ENCODE measurements at places on chromosomes 11 and 22. TPM values are rescaled to one million over a fixed set of nuclear protein-coding genes. Genes with fewer than 3 reads are reported as not detected.

DNA sequence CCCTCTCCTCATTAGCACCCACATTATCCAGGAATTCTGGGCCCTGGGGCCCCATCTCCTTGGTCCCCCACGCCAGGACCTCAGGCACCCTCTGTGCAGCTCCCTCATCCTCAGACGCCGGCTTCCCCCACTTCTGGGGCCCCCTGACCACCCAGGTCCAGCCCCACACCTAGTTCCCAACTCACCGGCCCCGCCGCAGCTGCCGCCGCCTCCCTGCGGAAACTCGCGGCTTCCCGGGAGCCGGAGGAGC lies at the start of gene PCSK7:
TSS of gene PCSK7 (minus strand) at position 232 of the 250 bp plus-strand sequence. CDS start 2,229 bp downstream, outside the sequence.
- DNase-seq: no peak

DNA sequence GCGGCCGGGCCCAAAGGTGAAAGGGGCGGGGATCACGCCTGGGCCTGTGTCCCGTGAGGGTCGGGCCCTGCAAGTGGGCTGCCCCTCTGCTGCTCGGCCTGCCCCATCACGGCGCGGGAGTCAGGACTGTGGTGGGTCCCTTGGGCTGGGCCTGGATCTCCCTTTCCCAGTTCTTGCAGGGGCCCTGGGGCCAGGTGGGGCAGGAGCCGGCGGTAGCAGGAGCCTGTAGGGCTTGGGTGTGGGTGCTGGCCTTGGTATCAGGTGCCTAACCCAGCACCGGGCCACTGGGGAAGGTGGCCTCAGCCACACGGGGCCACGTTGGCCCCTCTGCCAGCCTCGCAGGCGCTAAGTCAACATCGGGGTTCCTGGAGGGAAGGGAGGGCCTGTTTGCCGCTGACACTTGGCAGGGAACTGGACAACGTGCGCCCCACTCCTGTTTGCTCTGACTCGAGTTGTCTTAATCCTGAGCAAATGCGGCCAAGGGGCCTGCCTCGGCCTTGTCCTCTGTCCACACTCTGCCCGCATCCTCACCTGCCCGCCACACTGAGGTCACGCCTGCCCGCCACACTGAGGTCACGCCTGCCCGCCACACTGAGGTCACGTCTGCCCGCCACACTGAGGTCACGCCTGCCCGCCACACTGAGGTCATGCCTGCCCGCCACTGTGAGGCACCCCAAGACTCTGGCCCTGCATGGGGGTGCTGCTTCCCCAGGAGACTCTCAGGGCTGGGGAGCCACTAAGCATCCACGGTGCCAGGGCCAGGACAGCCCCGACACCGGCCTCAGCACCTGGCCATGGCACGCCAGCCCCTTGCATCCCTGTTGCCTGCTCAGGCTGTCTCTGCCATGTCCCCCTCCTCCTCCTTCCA lies 14.2 kb upstream of the MUC5B start:
- DNase-seq: no peak

DNA sequence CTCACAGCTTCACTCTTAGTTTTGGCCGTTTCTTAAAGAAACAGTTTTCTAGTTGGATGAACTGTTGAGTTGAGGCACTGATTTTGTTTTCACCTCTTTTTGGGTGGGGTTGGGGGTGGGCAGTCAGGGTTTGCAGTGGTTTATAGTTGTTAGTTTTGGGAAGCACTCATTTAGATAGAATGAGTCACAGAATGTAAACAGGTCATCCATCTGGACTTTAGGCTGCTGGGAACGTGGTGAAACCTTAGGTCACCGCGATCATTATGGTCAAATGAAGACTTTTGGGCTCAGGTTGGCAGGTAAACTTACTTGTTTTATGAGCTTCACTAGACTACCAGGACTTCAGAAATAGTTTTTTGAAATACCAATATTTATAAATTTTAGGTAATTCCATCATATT lies 48.4 kb downstream of the CSTPP1 start:
- DNase-seq: no peak

DNA sequence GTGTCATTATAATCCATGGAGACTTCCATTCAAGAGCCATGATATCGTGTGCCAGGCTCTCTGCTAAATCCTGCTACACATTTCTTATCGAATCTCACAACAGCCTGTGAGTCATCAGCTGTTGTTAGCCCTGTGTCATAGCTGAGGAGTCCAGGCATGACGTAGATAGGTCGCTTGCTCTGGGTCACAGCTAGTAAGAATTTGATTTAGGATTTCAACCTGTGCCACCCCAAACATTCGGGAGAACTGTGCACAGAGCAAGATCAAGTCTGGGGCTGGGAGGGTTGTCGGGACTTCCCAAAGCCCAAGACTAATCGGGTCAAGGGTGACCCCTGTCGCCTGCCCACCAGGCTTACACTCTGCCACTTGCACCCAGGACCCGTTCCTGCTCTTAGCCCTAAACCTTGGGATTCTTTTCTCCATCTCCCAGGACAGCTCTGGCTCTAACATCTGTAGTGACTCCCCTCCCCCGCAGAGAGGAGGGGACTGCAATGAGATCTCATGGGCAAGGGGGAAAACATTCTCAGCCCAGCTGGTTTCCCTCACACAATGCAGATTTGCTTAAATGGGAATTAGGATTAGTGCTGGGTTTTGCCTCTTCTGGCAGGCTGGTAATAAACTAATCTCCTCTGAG lies 34.3 kb downstream of the TSPAN18 start:
- no peak for DNase-seq

Gene ALDH3B2
- polyA plus RNA-seq: not detected

Gene PRR33
- polyA plus RNA-seq: 6.3 TPM

DNA sequence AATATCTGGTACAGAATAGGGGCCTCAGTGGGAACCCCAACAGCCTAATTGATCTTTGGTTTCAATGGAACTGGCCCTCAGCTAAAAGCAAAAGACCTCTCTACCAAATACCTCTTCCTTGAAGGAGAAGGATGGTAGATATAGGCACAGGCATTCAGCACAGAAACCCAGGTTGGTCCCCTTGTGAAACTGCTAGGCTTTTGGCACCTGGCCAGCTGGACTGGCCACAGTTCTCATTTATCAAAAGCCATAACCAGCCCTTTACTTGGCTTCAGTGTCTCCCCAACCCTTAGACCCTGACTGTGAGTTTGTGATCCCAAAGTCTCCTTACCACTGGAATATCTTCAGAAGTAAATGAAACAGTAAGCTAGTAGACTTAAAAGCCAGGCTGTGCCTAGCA lies 152.9 kb downstream of the TENM4 start:
- DNase-seq: no peak

Gene CDHR5
- polyA plus RNA-seq: 1.9 TPM

Gene IFITM10
- polyA plus RNA-seq: 0.81 TPM

GRCh38 chr11:69862797-69863543 lies 43.8 kb upstream of the FGF3 start:
- DNase-seq: no peak

DNA sequence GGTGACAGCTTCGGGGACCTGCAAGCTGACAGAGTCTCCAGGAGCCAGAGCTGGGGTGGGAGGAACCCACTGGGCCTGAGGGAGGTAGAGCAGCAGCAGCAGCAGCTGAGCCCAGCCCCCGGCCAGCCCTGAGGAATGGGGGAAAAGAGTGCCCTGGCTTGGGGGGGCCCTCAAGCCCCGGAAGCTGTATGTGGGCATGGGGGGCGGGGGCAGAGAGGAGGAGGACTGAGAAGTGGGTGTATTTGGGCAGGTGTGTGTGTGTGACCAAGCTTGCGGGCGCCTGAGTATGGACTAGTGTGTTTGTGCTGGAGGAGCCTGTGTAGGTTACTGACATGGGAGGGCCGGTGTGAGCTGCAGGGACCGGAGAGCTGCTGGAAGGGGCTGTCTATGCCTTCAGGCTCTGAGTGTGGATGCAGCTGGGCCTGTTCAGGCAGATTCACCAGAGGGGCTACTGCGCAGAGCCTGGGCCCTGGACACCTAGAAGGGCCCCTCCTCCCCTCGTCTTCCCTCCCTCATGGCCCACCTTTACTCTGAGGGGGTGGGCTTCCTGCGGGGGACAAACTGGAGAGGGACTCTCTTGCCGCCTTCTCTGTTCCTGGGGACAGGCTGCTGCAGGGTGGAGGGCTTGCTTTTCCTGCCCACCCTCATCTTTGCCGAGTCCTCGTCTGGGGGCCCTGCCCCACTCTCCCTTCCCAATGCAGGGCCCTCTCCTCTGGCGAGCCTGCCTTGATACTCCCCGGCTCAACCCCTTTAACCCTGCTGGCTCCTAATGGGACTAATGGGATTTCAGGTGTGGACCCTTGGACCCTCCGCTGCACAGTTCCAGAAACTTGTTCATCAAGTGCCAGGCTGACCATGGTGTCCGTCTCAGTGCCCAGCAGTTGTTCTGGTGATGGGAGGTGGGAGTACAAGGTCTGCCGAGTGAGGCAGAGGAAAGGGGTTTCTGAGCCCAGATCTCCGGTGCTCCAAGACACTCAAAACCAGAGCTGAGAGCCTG lies 28.2 kb downstream of the ST3GAL4 start:
- DNase-seq: no peak

DNA sequence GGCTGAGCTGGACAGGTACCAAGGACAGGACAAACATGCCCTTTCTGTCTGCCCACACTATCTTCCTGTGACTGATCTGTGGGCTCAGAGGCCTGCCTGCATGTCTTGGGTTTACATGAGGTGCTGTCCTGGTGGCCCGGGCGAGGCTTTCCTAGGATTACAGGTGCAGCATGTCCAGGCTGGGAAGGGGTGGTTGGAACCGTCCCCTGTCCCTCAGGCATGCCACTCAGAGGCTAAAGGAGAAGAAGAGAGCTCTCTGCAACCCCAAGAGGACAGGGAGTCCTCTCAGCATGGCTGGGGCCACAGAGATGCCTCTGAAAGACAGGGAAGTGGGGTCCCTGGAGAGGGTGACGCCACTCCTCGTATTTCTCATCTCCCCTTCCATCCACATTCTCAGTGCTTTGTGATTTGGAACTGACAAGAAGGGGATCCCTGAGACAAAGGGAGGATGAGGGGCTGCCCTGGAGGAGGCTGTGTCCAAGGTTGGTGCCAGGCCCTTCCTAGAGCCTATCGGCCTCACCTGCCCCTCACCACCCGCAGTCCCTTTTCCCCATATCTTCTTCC lies 64.6 kb upstream of the LMO1 start:
- DNase-seq: no peak

Gene LRRC55
- polyA plus RNA-seq: 1.4 TPM

DNA sequence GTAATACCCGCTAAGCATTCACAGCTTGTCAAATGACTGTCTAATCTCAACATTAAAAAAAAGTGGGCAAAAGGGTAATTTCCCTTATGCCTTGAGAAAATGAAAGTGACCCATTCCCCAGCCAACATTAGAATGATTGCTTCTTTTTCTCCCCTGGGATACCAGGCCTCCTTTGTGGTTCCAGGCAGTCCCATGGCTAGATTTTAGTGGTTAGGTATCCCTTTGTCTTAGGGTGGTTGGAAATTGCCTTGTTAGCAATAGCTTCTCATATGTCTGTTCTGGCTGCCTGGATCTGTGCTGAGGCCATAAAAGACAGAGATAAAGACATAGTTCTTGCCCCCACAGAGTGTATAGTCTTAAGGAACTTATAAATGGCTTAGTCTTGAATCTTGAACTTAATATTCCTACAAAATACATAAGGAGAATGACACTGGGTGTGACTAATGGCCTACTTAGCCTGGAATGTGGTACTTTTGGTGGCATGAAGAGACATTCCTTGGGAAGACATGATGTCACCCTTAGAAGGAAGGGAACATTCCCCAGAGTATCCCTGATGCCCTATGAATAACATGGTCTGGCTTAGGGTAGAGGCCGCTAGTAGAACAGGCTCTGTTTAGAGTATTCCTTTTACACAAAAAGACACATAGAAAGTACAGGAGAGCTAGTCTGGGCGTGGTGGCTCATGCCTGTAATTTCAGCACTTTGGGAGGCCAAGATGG lies 90.3 kb downstream of the ZBTB16 start:
- DNase-seq: no peak

- DNase-seq: no peak
These were observed 8.9 kb downstream of the IMMP1L start for GRCh38 chr11:31500560-31500959.

DNA sequence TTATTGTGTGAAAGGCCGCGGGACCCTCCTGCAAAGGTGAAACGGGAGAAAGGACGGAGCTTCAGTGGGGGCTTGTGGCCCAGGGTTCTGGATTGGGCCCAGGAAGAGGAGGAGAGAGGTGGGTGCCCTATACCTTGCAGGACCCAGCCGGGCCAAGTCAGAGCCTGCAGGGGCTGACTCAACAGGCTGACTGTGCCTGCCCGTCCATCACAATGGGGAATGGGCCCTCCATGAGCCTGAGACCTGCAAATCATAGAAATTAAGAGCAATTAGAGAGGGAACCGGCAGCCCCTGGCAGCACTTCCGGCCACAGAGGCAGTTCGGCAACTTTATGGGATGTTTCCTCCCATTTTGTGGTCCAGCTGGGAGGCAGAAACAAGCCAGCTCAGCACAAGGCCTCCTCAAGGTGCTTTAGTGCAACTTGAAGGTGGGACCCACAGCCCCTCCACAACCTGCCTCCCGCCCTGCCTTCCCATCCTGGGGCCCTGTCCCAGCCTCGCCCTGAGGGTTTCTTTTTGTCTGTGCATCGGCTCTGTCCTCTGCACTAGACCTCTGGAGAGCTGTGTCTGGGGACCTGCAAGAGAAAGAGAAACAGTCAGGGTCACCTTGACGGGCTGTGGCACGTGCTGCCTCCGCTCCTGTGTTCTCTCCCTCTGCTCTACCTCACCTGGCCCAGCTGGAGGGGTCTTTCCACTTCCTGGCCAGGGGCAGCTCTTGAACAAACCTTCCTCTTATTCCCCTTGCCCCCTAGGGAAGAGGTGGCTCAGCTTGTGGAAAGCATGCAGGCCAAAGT lies 19.1 kb upstream of the NECTIN1 start:
- no peak for DNase-seq

GRCh38 chr22:36180038-36180880 lies 19.7 kb upstream of the APOL3 start:
- no peak for DNase-seq

DNA sequence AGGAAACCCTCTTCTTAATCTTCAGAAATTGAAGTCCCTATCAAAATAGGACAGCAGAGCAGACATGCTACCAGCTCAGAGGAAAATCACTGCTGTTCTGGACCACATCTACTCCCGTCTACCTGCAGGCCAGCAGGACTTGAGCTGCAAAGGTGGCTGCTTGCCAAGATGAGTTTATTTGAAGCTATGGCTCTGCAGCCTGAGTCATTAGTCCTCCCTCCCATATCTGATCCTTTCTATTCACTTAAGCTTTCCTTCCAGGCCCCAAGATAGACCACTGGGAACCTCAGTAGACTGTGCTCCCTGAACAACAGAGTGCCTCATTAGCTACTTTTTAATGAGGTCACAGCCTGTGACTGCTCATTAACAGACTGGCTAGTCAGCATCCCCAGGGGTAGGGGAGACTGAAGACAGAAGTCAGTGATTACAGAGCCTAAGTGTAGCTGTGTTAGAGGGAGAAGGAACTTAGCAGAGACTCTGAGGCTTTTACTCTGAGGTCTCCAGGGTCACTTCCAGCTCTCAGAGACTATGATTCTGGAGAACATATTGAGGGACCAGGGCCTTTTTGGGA lies 6.8 kb upstream of the OR10A2 start:
- DNase-seq: no peak

DNA sequence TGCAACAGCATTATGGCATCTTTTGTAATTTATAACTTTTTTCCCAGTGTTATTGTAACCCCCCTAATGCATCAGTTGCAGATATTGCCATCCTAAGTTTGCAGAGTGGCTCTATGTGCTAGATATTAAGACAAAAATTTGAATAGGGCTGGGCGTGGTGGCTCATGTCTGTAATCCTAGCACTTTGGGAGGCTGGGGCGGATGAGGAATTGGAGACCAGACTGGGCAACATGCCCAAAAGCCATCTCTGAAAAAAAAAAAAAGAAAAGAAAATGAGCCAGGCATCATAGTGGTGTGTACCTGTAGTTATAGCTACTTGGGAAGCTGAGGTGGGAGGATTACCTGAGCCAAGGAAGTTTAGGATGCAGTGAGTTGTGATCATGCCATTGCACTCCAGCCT lies 50.1 kb upstream of the MUC15 start:
- no peak for DNase-seq

All from forelimb muscle (tissue), 1 donor.